Hepatocyte (in vitro differentiated cells): ENCODE measurements at places on chromosomes 1 and 21. TPM values are rescaled to one million over a fixed set of nuclear protein-coding genes. Genes with fewer than 3 reads are reported as not detected.

Gene GNAT2
- 0.18 and 0.19 TPM in 2 replicates for polyA plus RNA-seq

Gene RIMS3
- 0.32 and 1.4 TPM in 2 replicates for polyA plus RNA-seq

Gene FGR
- polyA plus RNA-seq: 0.28 TPM in 1 of 2 replicates, not detected in the other

Gene PLPPR5
- polyA plus RNA-seq: 0.22 TPM in 1 of 2 replicates, not detected in the other

Gene FAM151A
- polyA plus RNA-seq: 5.0 and 13.5 TPM in 2 replicates

Gene FAM72C
- 0.50 and 1.4 TPM in 2 replicates for polyA plus RNA-seq

Gene FMO4
- 10.3 and 12.6 TPM in 2 replicates for polyA plus RNA-seq

Gene NAXE
- polyA plus RNA-seq: 198 and 218 TPM in 2 replicates

Gene FAM78B
- polyA plus RNA-seq: 0.77 TPM in 1 of 2 replicates, not detected in the other

Gene TCEA3
- polyA plus RNA-seq: 27.6 and 31.2 TPM in 2 replicates

Gene SERINC2
- polyA plus RNA-seq: 154 and 164 TPM in 2 replicates
